Hematopoietic multipotent progenitor cell treated with erythropoietin and hydrocortisone succinate and interleukin-3 and kit ligand, for 4 days (in vitro differentiated cells): ENCODE measurements at places on chromosomes 16 and 17.
A peak's percentile ranks its signal among the peaks of the same experiment; 100 is the strongest.

- DNase-seq = no peak
These were observed 2.2 kb downstream of the HID1 start for GRCh38 chr17:74970395-74970794.

GRCh38 chr16:15677447-15677846 is 27.4 kb downstream of the NDE1 start:
- no peak for DNase-seq

- no peak for DNase-seq
These were observed 156.9 kb downstream of the LAT start for GRCh38 chr16:29141586-29142324.

DNA sequence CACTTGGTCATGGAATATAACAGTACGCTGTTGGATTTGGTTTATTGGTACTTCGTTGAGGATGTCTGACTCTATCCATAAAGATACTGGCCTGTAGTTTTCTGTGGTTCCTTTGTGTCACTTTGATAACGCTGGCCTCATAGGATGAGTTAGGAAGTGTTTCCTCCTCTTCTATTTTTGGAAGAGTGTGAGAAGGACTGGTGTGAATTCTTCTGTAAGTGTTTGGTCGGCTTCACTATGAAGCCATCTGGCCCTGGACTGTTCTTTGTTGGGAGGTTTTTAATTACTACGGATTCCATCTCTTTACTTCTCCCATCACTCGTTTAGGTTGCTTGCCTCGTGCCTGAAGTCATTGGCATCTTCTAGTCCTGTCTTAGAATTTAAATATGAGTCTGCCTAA is 117.3 kb downstream of the OR1D5 start:
- no peak for DNase-seq

DNA sequence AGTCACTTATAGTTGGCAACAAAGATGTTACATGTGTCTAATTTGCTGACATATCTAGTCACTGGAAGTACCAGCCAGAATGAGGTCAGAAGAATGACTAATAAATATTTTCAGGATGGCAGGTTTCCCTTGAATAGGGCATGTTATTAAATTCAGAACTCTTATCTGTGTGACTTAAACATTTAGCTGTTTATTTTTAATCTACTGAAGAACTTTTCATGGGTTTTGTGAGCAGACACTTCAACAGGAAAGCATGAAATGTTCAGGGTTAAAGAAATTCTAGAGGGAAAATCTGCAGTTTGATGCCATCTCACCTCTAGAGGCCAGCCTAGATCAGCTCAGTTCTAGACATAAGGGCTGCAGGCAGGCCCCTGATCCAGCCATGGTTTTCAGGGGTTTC is 13.2 kb downstream of the JPT2 start:
- DNase-seq = peak; percentile 19

DNA sequence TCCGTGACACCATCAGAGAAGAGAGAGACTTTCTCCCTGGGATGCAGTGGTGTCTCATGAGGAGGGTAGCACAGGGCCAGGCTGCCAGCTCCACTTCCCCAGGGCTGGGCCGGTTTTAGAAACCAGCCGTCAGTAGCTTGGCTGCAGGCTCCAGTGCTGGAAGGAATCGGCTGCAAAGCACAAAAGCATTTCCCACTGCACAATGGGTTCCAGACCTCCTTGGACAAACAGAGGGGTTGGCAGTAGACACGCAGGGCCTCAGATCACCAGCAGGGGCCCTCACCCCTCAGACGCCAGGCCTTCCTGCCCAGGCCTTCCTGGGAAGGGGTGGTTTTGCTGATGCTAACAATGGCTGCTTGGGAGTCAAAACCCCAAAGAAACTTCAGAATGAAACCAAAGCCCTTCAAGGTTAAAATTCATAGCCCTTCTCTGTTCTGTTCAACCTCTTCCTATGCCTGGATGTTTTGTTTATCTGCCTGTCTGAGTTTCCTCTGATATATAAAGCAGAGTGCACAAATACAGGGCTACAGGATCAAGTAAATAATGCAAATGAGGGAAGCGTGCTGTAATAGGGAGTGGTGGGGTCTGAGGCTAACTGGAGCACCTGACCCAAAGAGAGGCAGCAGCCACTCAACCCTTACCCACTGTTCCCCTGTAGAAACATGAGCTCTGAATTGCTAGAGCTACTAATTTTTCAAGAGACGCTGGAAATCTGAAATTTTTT is 26.2 kb downstream of the TEKT5 start:
- DNase-seq = peak; percentile 52

DNA sequence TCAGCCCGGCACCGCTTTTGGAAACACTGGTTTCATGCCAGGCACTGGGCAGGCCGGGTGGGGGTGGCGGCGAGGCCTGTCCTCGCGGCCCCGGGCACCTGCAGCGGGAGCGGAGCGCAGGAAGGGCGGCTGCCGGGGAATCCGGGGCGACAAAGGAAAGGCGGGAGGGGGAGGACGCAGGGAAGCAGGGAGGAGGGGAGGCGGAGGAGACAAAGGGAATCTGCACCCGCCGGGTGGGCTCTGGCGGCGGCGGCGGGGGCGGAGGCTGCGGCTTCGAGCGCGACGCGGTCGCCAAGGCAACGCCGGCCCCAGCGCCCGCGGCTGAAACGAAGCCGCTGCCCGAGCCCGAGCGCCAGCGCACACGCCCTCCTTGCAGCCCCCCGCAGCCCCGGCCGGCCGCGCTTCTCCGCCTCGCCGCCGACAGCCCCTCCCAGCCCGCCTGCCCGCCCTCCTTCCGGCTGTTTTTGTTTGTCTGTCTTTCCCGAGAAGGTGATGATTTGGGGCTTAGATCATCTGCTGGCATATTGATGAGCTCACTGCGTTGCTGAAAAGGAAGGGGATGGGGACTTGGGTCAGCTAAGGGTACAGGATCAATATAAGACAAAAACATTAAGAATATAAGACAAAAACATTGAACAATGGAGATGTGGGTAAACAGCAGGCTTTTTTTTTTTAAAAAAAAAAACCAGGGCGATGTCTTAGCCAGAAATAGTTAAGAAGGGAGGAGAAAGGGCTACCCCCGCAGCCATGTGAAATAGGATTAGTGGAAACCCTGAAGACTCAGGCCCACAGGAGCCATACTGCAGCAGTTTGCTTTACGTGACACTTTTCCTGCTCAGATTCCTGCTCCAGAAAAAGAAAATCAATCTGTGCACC is 32.7 kb downstream of the CDK5R1 start:
- peak; percentile 36 for DNase-seq

DNA sequence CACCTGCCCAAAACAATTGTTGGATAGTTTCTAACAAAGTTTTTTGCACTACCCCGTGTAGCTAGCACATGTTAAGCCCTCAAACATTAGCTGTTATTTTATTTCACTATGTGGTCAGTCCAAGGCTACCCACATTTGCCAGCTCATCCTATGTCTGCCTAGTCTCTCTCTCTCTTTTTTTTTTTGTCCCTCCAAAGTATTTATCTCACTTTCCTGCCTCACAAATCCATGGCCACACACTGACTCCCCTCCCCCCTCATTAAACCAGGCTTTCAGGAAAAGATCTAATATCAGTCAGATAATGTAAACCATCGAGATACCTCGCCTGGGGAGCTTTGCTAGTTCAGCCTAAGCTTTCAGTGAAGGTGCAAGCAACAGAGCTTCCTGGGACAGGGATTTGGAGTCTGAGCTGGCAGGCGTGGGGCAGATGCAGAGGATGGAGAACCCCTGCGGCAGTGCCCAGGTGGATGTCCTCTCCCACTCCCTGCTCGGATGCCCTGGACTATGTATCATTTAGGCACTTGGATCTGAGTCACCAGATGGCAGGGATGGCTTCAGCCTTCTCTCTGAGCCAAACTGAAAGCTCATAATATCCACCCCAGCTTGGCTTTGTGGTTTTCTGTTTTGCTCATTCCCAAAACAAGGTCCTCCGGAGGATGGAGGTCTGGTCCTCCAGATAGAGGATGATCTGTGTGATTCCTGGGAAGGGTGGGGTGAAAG is 73.7 kb upstream of the FOXF1 start:
- DNase-seq = no peak

- DNase-seq = no peak
These were observed 28.0 kb downstream of the BLMH start for GRCh38 chr17:30263552-30264333.

DNA sequence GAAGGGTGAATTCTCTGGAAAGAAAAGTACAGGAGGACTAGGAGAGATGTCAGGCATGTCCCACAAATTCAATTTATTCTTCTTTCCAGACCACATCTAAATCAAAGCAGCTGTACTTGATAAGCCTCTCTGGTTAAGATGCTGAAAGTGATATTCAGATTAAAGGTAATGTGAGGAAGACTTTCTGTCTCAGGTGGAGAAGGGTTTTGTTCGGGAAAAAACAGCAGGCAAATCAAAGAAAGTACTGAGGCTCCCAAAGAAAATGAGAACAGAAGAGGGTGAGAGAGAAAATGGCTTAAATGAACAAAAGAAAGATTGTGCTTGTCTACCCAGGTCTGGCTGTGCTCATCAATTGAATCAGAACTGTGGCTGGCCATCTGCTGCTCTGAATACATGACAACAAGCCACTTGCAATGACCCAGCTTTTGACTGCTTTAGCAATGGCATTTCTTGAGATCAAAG is 55.6 kb downstream of the MMD start:
- DNase-seq = no peak

GRCh38 chr16:71637398-71637797 is 11.4 kb downstream of the MARVELD3 start:
- DNase-seq = no peak

GRCh38 chr16:1058216-1058615 is 14.3 kb upstream of the SSTR5 start:
- DNase-seq = no peak

- DNase-seq = no peak
These were observed 27.5 kb downstream of the PIMREG start for GRCh38 chr17:6471531-6472465.

DNA sequence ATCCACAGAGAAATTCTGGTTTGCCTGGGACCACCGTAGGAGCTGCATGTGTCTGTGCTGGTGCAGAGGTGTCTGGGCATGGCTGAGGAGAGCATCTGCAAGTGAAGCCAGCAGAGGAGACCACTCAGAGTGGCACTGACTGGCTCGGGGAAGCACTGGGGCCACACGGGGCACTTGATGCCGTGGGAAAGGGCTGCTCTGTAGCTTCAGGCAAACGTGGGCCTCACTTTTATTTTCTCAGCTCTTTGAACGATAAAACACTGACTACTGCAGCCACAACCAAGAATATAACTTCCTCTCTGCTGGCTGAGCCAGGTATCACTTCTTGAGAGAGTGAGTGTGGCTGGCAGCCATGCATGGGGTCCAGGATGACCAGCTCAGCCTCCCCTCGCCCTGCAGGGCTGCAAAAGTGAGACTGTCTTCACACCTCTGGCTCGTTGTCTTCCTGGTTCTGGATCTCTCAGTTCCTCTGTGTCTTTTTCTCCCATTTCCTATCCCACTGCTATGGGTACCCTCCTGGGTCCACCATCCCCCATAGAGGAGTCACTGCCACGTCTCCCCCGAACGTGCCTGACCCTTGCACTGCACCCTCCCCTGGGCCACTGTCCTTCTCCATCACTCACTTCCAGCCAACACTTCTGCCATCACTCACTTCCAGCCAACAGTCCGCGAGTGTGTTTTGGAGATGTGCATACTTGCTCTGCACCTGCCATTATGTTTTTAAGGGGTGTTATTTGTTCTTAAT is 201.4 kb upstream of the CHMP6 start:
- DNase-seq = no peak

DNA sequence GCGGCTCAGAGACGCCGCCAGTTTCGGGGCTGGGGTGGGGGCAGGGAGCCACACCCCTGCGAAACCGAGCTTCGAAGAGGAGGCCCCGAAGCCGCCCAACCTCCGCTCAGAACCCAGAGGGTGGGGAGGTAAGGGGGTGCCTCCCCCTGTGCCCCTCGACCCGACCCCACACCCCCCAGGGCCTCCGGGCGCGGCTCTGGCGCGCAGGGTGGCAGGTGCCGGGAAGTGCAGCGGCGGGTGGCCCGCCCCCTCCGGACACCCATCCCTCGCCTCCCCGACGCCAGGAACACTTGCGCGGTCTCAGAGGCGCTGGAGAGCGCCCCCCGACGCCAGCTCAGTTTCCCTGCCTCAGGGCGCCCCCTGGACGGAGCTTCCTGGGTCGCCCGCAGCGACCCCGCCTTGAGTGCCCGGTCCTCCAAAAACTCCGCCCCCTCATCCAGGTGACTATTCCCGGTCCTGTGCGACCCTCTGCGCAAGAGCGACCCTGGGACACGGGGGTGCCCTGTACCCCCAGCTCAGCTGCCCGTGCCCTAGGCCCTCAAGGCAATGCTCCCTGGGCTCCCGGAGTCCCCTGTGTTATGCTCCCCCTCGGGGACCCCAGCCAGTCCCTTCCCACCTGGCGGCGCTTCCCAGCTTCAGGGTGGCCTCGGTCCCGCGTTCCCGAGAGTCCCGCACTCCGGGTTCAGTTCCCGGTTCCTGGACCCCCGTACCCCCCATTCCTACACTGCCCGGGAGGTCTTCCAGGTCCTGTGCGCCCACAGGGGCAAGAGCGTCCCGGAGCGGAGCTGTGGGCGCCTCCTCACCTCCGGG is 562 bp downstream of the PPL start:
- peak; percentile 39 for DNase-seq

GRCh38 chr16:85800321-85800669 is 800 bp downstream of the COX4I1 start:
- DNase-seq = peak; percentile 26

- no peak for DNase-seq
These were observed 15.6 kb downstream of the QPRT start for GRCh38 chr16:29694384-29695195.

DNA sequence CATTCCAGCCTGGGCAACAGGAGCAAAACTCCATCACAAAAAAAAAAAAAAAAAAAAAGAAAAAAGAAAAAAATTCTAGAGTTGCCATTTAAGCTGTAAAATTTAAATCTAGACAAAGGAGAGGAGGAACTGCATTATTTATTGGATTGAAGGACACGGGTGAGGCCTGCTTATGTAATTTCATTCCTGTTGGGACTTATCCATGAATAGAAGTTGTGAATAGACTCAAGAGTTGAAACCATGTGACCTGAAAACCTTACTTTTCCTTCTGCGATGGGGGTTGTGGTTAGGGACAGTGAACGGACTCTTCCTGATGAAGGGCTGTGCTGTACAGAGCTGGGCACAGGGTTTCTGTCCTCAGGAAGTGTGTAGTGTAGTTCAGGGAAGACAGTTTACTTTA is 22.5 kb downstream of the BANP start:
- DNase-seq = no peak

- DNase-seq = no peak
These were observed 88.8 kb downstream of the TMEM132E start for GRCh38 chr17:34668206-34668605.

DNA sequence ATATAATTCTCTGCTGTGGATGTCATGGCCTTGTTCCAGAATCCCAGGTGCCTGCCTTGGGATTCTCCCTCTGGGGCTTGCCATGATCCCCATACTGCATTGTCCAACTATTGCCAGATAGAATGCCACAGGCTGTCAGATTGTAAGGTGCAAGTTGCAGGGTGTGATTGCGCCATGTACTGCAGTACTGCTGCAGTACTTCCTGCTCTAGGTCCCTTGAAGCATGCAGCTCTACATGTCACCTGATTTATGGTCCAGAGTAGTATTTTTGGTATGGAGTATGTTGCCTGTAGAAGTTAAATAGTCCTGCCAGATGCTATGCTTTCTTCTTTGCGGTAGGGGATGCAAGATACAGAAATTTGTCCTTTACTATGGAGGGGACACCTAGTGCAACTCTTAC is 7.0 kb upstream of the SLFN5 start:
- DNase-seq = no peak
